Stimulated activated CD8-positive, alpha-beta memory T cell treated with anti-CD3 and anti-CD28 coated beads, Interleukin-2, amount 100 ng/mL, for 1 hour (primary cell): ENCODE measurements at places on chromosomes 7 and 10.

DNA sequence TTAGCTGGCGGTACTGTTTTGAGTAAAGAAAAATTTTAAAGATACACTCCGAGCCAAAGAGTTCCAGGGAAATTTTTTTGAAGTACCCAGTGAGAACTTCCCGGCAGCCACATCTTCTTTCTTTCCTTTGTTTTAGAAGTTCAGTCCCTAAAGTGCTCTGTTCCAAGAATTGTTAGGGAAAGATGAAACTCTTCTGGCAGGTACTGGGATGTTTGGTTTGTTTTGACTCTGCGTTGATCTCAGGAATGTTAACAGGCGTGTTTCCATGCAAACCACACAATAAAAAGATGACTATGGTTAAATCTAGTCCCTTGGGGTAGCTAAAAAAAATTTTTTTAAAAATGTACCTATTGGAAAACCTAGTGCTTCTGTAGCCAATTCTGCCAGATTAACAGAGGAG, 224.7 kb upstream of the PHYHIPL start:
- DNase-seq: no peak

GRCh38 chr7:70739646-70740210, 392.2 kb upstream of the GALNT17 start:
- no peak for DNase-seq

DNA sequence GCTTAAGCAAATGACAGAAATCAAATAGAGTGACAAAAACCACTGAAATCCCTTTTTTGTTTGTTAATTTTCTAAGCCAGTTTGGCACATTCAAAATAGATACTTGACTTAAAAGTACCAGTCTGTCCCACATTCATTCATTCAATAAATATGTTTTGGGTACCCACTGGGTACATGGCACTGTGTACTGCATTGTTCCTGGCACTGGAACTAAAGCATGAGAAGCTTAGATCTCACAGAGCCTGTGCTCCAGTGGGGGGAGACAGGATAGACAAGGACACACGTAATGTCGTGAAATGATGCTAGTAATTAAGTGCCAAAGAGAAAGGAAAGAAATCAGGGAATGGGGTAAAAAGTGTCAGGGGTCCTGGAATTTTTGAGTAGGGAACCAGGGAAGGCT, 13.0 kb downstream of the MTURN start:
- DNase-seq: no peak

GRCh38 chr10:112507046-112507445, 60.0 kb downstream of the VTI1A start:
- no peak for DNase-seq

GRCh38 chr7:27188386-27189294, 3.6 kb upstream of the HOXA11 start:
- no peak for DNase-seq

GRCh38 chr7:134828361-134828760, 48.9 kb downstream of the CALD1 start:
- no peak for DNase-seq

DNA sequence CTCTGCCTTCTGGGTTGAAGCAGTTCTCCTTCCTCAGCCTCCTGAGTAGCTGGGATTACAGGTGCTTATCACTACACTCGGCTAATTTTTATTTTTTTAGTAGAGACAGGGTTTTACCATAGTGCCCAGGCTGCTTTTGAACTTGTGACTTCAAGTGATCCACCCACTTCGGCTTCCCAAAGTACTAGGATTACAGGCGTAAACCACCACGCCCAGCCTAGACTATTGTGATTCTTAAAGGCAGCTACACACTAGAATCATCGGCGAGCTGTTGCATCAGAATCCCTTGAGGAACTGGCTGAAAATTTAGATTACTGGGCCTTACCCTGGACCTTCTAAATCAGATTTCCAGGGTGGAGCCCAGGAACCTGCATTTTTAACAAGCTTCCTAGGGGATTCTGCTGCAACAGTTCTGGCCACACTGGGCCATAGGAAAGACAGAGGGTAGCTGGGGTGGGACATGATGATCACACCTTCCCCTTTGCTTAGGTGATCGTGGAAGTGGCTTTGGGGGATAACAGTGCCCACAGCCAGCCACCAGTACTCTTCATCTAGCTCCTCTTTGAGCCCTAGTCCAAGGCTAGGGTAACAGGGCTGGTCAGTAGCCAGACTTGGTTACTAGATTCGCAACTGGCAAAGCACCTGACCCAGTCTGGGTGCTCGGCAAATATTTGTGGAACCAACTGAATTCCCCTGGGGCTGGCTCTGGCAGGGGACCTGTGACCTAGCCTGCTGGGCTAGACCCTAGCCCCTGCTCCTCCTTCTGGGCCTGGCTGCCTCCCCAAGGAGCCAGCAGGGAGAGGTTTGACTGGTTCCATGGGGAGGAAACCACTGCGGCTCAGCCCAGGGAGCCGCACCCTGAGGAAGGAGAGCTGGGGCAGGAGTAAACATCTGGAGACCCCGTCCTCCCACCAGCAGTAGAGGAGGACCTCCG, 67.1 kb upstream of the DUSP5 start:
- DNase-seq: no peak

DNA sequence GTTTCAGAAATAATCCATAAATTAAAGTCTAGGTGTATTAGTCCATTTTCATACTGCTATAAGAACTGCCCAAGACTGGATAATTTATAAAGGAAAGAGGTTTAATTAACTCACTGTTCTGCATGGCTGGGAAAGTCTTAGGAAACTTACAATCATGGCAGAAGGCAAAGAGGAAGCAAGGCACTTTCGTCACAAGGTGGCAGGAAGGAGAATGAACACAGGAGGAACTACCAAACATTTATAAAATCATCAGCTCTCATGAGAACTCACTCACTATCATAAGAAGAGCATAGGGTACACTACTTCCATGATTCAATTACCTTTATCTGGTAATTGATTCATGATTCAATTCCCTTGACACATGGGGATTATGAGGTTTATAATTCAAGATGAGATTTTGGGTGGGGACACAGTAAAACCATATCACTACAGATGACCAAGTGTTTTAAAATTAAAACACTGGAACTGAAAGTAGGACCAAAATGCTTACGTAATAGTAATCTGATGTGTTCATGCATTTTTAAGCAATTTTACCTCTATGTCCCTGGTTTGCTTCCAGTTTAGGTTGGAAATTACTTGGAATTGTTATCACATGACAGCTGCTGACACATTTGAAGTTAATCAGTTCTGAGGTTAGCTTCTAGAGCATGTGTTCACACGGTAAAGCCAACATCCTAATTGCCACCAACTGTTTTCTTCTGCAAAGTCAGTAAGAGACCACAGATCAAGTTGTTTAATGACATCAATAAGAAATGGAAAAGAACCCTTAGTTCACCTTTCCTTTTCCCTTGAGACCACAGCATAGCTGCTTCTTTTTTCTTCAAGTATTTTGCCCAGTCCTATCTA, 48.4 kb upstream of the SEMA3C start:
- DNase-seq: no peak

- no peak for DNase-seq
Observed at GRCh38 chr7:139842401-139843210, 13.5 kb downstream of the TBXAS1 start.

DNA sequence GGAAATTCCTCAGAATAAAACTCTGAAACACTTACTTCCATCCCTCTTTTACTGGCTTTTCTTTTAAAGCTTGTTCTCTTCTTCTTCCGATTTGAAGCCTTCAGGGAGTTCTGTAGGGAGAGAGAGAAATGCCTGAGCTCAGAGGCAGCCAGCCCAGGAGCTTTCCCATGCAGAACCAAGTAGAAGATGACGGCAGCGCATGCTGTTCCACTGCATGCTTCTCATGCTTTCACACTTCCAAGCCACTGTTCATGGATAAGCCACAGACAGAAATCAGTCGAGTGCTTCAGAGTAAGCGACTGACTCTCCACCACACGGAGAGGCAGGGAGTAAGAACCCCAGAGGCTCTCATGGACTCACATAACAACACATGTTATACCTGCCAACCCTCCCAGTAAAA, 237.3 kb downstream of the DGKI start:
- DNase-seq: no peak

DNA sequence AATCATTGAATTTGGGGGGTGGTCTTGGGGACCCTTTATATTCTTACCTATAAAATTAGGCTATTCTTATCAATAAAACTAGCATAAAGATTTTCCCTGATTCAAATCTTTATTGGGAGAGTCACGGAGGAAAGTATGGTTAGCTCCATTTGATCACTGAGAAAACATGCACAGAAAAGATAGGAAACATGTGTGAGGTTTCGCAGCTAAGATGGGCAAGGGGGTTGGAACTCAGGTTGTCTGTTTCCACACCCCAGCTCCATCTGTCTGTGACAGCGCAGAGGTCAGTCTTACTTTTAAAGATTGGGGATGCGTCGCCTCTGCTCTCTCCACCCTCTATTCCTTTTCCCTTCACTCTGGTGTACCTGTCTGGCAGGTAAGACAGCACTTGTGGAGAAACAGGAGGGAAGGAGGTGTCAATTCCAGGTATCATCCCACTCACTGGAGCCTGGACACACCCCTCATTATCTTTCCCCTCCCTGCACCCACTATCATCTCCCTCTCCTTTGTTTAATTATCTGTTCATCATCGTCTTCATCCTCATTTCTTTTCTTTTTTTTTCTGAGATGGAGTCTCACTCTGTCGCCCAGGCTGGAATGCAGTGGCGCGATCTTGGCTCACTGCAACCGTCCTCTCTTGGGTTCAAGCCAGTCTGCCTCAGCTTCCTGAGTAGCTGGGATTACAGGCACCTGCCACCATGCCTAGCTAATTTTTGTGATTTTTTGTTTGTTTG, 2.4 kb upstream of the DENND10 start:
- no peak for DNase-seq

DNA sequence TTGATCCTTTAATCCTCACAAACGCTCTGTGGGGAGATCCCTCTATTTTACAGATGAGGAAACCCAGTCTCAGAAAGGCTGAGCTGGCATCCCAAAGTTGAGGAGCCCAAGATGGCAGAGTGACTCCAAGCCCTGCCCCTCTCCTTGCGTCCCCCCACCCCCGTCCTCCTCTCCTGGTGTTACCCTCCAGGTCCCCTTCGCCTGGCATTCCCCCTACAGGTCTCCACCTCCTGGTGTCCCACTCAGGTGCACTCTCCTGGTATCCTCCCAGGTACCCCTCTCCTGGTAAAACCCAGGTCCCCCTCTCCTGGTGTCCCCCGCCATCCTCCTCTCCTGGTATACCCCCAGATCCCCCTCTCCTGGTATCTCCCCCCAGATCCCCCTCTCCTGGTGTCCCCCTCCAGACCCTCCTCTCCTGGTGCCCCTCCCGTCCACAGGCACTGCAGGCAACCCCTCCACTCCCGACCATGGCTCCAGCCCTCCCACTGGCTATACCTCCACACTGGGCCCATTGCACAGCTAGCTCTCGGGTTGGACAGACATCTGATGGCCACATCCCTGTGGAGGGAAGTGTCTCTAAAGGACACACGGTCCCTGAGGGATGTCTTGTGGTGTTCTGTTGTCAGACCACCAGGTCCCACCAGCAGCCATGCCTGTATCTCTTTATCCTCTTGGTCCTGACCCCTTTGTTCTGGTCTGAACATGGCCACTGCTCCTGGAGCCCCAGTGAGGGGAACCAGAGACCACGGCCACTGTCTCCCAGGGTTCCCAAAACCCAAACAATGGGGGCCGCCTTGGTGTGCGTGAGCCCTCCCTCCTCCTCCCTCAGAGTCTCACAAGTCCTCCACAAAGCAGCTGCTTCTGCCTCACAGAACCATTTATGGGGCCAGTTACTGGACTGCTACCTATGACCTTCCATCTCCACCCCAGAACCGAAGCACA, 37.2 kb downstream of the CALML3 start:
- no peak for DNase-seq

DNA sequence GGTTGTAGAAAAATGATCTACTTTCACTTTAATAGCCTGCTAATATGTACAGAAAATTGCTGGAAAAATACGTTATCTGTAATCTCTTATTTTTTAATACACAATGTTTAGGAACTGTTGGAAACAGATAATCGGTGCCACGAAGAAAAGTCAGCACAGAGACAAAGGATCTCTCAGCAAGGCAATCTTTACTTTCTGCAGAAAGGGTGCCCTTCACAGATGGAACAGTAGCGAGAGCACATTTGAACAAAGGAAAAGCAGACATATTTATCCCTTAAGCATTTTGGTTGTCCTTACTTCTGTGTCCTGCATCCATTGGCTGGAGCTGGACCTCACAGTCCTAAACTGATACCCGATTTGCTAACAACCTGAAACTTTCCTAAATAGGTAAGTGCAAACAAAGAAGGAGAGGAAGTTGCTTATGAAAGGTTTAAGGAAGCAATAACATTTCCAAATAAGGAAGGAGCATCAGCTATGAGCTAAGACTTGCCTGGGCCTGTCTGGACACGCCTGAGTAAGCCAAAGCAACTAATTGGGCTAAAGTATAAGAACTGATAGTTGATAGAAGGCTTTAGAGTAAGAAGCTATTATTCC, 640.0 kb downstream of the SH2D4B start:
- DNase-seq: no peak

GRCh38 chr10:130844310-130844709, 467.2 kb downstream of the TCERG1L start:
- DNase-seq: no peak

- DNase-seq: no peak
Observed at GRCh38 chr10:132593900-132594876, 56.6 kb downstream of the INPP5A start.

GRCh38 chr7:17159500-17160037, 138.9 kb upstream of the AHR start:
- DNase-seq: no peak

GRCh38 chr10:61068471-61068870, 124.5 kb upstream of the RHOBTB1 start:
- DNase-seq: no peak

GRCh38 chr10:110360857-110361474, 56.2 kb upstream of the SMNDC1 start:
- DNase-seq: no peak
